ENCODE measurements at places on chromosomes 3 and 15.

GRCh38 chr3:480070-480469 lies 283.5 kb downstream of the CHL1 start:
- DNase-seq = no peak

DNA sequence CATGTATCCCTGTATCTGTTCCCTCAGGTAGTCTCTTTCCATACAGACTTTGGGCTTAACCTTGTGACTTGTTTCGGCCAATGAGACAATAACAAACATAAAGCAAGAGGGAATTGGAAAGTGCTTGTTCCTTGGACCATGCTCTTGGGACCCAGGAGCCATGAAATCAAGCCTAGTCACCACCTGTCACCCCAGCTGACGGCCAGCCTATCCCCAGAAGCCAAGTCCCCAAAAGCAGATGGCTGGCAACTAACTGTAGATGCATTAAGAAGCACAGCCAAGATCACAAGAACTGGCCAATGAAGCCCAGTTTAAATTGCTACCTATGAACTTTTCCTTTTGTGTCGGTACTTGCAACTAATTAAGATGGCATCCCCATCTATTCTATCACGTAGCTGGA lies 822.0 kb downstream of the CADM2 start:
- no peak for DNase-seq

DNA sequence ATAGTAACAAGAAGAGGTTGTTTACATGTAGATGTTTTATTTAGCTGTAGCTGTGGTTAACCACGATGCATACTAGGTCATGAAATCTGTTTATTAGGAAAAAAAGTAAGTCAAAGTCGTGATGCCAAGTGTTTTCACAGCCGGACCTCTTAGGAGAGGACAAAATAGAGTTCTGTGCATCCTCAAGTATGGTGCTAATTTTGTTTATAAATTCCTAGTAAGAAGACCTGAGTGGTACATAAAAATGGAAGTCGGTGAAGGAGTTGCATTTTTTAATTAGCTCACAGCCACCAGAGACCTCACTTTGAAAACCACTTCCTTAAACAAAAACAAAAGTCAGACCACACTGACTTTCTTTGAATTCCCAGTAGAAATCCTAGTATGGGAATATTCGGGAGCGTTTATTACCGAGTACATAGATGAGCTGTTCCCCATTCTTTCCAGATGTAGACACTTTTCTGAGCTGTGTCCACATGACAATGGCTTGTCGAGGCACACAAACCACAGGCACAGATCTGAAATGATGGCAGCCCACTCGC lies 143.6 kb upstream of the UBE2E1 start:
- DNase-seq = no peak

DNA sequence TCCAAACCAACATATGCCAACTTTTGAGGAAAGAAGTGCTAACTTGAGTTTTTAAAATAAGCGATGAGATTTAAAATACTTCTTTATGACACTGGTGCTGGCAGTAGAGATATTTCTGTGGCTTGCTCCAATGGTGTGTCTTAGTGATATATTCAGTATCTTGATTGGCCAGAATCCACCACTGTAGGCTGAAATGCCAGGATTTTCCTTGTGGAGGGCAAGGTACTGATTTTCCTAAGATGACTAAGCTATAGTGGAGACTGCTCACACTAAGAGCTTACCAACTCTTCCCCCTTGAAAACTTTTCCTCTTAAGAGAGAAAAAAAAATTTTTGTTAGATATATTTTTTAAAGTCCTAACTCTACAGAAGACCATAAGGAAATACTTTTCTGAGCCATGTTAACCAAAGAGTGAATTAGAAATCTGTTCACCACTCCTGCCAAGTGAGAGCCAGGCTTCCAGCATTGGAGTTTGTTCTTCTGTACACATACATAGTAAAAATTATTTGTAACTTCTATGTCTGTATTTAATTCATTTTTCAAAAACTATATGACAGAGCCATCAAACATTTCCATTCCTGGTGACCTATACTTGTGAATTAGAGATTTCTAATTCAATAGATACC lies 109.1 kb downstream of the PPP2R3A start:
- no peak for DNase-seq

DNA sequence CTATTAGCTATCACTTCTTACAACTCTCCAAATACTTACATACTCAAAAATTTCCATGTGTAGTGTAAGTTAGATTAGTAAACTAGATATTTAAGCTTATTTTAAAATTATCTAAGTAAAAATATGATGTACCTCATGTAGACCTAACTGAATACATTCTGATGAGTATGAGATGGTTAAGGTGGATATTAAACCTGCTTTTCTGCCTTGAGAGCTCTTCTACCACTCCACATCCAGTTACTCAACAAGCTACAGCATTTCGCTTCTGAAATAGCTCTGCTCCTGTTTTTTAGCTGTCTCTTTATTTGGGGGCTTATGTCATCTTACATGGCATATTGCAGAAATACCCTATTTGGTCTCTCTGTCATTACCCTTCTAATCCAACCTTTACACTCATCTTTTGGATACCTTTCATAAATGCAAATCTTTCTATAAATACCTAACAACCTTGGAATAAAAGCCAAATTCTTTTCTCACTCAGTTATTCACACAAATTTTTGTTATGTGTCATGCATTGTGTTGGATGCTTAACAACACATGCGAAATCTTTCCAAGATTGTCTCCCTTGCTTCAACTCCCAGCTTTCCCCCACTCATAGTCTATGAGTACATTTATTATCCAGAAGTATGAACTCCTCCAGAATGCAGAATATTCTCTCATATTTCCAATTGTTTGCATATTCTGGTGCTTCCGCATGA lies 92.0 kb downstream of the ALCAM start:
- no peak for DNase-seq

DNA sequence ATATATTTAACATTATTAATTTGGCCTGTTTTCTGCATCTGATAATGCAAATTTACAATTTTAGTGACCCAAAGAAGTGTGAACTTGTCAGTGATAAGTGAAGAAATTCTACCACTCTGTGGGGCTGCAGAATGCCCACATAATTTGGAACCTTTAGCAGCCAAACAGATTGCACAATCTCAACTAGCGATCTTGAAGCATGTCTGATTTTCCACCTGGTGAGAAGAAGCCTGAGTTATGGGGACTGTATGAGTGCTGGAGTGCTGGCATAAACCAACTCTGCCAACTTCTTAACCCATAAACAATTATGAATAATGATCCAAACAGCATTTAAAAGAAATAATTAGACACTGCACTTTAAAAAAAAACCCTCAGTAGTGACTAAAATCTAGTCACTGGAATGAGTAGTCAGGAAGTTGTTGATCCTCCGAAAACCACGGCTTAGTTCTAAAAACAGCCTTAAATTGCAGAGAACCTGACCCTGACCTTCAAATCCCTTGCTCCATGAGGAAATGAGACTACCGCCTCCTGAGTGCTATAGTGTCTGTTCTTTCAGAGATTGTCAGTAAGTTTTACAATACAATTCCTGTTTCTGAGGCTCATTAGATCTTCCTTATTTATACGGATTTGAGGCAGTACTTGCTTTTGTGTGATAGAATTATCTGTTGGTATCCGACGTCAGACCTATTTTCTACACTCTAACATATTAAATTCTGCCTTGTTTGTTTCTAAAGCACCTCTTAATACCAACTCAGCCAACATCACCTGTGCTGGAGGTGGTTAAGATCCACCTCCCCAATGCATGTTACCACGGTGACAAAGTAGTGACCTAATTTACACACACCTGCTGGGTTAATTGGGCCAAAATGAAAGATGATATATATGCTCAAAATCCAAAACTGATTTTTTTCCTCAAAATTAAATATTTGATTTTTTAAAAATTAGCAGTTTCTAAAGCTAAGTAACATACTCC lies 267.7 kb downstream of the ZBTB20 start:
- no peak for DNase-seq

- DNase-seq = no peak
Measured at GRCh38 chr3:120204338-120204737, 80.7 kb downstream of the GPR156 start.

- no peak for DNase-seq
Measured at GRCh38 chr3:102441832-102442231, 7.0 kb downstream of the ZPLD1 start.

DNA sequence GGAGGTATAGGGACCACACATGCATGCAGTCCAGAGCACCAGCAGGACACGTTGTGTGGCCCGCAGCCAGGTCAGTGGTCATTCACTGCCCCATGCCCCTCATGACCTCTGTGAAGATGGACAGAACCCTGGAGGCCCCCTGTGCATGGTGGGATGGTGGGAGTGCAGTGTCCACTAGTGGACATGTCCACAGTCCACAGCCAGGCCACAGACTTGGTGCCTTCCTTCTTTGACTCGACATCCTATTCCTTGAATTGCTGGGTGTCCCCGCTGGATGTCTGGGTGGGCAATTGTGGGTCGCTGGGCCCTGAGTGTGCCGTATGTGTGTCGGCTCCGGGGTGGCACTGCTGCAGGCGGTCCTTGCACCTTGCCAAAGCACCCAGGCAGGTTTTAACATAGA lies 35.7 kb downstream of the KLF15 start:
- DNase-seq = no peak

DNA sequence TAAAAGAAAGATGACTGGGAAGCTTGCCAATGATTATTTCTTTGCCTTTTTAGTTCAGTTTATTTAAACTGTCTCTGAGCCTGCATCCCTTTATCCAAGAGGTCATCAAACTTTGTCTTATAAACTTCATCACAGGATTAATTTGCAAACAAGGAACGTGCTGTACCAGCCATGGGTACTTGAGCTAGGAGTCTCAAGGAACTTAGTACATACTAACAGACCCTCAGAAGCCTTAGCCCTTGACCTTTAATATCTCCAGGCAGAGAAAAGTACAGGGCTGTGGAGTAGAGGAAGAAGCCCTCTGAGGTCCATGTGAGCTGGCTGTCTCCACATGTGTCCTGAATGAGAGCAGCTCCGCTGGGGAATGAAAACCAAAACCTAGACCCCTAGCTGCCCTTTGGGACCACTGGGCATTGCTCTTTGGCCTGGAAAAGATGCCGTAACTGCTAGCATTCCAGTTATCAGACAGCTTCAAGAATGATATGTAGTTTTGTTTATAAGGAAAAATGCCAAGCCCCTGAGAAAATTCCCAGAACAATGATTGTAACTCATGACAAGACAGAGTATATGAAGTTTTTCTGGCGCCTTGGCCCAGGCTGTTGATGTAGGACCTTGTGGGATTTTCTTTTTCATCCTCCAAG lies 92.1 kb downstream of the ASB7 start:
- no peak for DNase-seq

DNA sequence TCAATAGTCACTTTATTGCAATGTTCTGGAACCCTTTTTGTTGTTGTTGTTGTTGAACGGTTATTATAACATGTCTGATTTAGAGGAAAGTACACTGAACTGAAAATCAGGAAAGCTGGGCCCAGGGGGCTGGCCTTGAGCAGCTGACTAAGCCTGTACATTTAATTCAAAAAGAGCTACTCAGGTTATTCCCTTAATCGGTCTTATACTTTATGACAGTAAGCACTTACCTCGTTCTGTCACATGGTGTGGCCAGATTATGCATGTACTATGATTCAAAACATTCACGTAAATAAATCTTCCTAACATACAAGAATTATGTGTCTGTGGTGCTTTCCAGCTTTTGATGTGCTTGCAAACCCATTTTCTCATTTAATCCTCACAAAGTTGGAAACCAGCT lies 382.5 kb upstream of the TPRG1 start:
- no peak for DNase-seq

DNA sequence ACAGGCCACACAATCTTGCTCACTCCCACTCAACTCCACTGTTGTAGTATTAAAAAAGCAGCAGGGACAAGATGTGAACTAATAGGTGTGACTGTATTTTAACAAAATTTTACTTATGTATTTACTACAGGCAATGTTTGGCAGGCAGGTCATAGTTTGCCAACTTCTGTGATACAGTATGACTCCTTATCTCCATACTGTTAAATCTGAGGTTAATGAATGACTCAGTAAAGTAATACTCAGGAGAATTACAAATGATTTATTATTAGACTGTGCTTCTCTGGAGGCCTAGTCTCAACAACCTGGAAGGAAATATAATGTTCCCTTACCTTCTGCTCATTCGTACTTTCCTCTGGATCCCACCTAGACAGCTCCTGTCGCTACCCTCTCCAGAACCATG lies 258.6 kb upstream of the KCNMB2 start:
- no peak for DNase-seq

DNA sequence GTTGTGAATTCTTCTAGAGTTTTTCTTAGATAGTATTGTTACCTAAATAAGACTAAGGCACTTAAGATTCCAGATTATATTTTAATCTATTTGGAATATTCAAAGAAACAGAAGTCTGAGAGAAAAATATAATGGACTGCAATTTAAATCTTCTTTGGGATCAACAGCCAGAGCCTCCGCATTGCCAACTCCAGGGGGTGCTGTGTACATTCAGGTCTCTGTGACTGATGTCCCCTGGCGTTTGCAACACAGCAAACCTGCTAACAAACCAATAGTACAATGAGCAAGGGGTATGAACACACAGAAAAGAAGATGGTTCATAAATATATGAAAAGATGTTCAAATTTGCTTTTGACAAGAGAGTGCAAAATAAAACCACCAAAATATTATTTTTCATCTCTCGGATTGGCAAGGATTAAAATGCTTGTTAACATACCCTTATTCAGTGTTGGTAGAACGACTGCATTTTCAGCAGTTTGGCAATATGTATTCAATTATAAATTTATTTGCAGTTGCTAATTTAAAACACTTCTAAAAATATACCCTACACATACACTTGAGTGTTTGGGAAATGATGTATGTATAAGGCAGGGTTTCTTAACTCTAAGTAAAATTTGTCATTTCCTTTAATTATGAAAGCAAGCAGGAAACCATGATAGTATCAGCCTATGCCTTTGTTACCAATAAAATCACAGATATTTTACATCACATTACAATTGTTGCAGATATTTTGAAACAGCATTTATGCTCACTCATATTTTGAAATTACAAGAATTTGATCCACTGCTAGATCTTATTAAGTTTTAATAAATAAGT lies 16.1 kb upstream of the TM4SF1 start:
- no peak for DNase-seq

DNA sequence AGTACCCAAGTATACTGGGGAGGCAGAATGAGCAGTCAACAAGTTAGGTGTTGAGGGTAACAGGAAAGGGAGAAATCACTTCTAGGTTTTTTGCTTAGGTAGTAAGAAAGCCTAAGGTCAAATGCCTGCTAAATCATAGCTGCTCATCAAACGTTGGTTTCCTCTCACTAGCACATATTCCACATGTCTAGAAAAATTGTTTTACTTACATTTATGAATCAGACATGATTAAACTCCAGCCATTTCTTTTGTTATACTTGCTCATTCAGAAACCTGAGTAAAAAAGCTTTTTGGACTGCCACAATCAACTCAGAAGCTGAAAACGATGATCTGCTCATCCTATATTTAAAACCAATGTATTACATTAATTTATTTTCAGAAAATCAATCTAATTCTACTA lies 40.2 kb downstream of the SLC9A9 start:
- no peak for DNase-seq

- no peak for DNase-seq
Measured at GRCh38 chr3:10964537-10965167, 27.9 kb upstream of the SLC6A1 start.

Data from stimulated activated CD8-positive, alpha-beta memory T cell treated with anti-CD3 and anti-CD28 coated beads, Interleukin-15, amount 100 ng/mL, for 4 hours (primary cell).